ENCODE measurements at places on chromosomes 1 and 21. TPM values are rescaled to one million over a fixed set of nuclear protein-coding genes. Genes with fewer than 3 reads are reported as not detected.

DNA sequence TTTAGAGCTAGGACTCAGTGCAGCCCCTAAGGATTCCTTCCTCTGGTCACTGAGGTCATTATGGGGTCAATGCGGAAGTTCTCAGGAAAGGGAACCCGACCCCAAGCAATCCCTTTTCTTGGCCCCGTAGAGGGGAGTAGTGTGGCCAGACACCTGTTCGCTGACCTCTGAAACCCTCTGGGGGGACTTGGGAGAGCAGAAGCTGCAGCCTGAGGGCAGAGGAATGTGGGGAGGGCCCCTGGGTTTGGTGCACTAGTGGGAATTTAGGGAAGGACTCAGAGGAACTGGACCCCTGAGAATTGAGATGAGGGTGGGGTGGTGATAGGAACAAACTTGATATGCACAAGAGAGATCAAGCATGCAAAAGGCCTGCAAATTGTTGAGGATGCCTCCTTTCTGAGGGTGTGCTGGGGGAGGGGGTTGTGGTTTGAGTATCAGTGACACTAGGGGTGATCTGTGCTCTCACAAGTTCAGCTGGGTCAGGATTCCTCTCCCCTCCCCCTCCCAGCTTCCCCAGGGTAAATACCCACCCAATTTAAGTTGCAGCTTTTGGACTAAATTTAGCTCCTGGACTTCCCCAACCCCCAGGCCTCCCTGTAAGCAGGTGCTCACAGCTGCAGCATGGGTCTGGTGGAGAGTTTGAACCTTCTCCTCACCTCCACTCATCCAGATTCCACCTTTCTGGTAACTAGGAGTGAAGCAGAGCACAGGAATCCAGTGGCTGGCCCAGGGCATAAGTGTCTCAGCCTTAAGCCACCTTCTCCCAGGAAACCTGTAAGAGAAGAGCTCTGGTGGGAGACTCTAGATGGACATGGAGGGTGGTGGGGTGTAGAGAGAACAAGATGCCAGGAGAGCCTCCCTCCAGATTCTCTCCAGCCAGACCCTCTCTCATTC lies 13.5 kb downstream of the ADAMTSL4 start:
- peak overlapping the region; percentile 99 for H3K27ac ChIP-seq
- H3K4me3 ChIP-seq = peak overlapping the region; percentile 57
- H3K27me3 ChIP-seq = no peaks in the 10 kb centered on the region

- H3K4me1 ChIP-seq = no peaks in the 10 kb centered on the region
- no peaks in the 10 kb centered on the region for H3K27me3 ChIP-seq
- DNase-seq = no peak
- H3K27ac ChIP-seq = no peak overlapping the region
These were observed 191.3 kb downstream of the CACNA1E start for GRCh38 chr1:181674617-181675016.

Gene ANKRD65
- total RNA-seq = 13.8 TPM

DNA sequence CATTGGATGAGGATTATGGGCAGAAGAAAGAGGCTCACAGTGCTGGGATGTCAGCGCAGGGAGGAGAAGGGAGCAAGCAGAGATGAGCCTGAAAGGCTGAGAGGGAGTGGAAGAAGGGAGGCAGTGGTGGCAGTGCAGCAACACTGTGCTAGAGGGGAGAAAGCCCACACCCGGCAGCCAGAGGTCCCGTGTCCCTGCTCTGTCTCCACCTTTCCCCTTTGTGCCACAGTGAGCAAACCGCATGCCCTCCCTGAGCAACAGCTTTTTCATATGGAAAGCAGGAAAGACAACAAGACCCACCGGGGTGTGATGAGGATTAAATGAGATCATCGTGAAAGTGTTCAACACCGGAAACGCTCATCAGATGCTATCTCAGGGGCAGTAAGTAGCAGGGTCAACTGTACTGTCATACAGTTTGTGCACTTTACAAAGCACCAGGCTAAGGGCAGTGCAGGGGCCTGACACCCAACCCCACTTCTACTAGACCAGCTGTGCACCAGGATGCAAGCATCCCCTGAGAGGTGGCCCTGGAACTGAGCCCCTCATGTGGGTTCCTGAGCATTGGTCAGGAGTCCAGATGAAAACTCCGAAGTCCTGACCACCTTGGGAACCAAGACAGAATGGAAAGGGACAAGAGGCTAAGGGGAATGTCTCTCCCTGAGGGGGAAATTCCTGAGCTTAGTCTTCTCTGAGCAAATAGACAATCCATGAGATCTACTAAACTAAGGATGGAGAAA lies 9.1 kb downstream of the NHLH1 start:
- H3K4me3 ChIP-seq = no peak overlapping the region
- DNase-seq = no peak
- no peaks in the 10 kb centered on the region for H3K27me3 ChIP-seq

Gene RRP1B
- 21.4 TPM for total RNA-seq

- no peaks in the 10 kb centered on the region for H3K4me1 ChIP-seq
- H3K27ac ChIP-seq = no peak overlapping the region
- DNase-seq = no peak
- no peaks in the 10 kb centered on the region for H3K27me3 ChIP-seq
These were observed 1401.4 kb upstream of the PRMT6 start for GRCh38 chr1:105655032-105655431.

DNA sequence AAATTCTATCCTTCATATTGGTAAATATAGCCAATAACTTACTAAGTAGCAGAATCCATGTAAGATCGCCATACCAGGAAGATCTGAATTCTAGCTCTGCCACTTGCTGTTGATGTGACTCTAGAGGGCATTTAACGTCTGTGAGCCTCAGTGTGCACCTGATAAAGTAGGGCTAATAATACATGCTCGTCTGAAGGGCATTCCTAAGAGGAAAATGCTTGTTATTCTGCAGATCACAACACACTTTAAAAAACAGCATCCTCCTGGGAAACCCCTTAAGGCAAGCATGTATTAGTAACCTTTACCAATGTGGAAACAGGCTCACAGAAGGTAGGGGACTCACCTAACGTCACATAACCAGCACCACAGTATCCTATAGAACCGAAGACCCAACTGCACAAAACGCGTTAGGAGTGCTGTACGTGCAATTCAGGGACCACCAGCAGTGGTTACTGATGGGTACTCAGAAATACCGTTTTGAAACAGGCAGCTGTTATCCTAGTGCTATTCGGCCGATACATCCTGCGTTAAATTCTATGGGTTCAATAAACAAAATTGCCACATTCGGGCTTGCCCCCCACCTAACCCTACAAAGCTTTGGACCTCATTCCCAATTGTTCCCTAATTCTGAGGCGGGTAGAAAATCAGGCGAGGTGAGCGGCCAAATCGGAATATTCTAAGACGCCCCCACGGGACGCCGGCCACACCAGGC lies 758 bp downstream of the DEPDC1 start:
- no peak overlapping the region for H3K27ac ChIP-seq
- H3K4me3 ChIP-seq = peak overlapping the region; percentile 67
- no peak for DNase-seq
- no peaks in the 10 kb centered on the region for H3K36me3 ChIP-seq

DNA sequence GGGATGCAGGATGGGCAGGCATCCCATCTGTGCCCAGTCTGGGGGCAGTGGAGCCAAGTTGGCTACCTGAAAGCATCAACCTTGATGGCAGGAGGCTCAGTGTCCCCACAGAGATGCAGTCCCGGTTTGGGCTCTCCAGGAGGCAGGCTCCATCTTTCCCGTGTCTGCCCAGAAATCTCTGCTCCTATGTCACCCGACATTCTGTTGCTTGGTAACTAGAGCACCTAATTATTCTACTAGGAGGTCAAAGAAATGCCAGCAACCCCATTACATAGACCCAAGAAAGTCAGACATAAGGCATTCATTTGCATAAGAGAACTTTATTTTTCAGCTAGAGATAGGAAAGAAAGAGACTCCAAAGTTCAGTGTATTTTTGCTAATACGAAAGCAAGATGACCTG lies 100.3 kb upstream of the BACE2 start:
- H3K4me3 ChIP-seq = no peak overlapping the region
- no peak for DNase-seq
- H3K36me3 ChIP-seq = no peaks in the 10 kb centered on the region
- no peaks in the 10 kb centered on the region for H3K27me3 ChIP-seq
- H3K27ac ChIP-seq = no peak overlapping the region
- H3K4me1 ChIP-seq = no peaks in the 10 kb centered on the region

Measured in tibial nerve (tissue), 4 donors.